ENCODE measurements at places on chromosomes 4 and X. TPM values are rescaled to one million over a fixed set of nuclear protein-coding genes. Genes with fewer than 3 reads are reported as not detected.

The CSAG3 gene
- total RNA-seq = 6.6 TPM

The ARR3 gene
- total RNA-seq = not detected

- DNase-seq = no peak
Measured at GRCh38 chr4:74397748-74398426, 32.9 kb downstream of the EREG start.

- DNase-seq = no peak
Measured at GRCh38 chr4:33948921-33949320, 2295.4 kb downstream of the ARAP2 start.

DNA sequence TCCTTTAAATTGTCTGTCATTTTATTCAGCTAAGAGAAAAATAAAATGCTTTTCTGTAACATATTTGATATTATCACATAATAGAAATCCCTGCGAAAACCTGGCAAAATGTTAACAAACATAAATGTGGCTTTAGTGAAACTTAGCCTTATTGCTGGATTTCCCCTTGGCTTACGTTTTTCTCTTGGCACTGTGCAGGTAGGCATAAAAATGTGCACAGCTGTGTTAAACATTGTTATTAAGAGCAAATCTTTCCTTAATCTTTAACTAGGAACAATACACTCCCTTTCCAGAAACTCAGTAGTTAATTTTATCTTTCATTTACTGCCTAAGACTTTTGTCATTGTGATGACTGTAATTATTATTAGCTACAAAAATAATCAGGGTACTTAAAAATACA, 202.4 kb upstream of the GNPDA2 start:
- DNase-seq = no peak

DNA sequence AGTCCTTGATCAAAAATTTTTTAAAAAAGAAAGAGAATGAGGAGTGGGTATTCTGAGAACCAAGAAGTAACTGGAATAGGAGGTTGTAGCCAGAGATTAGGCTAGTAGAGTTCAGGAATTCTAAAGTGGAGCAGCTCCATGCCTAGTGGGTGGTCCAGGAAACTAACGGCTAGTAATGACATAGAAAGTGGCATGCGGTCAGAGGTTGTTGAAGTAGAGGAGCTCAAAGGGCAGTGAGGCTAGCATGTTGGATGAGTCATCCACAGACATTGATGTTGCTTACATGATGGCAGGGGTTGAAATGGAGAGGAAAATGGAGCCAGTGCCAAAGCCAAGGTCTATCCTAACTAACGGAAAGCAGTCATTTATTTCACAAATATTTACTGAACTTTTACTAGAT, 42.1 kb downstream of the TEX13B start:
- no peak for DNase-seq

GRCh38 chr4:3684546-3684945, 81.6 kb upstream of the ADRA2C start:
- no peak for DNase-seq
